IMR-90 (cell line): ENCODE measurements at places on chromosomes 6 and 20.

- H3K27ac ChIP-seq = no peak overlapping the region
- H3K27me3 ChIP-seq = peaks cover 14% of the 10 kb centered on the region
- H3K36me3 ChIP-seq = no peaks in the 10 kb centered on the region
- no peak overlapping the region for H3K4me3 ChIP-seq
- H3K4me1 ChIP-seq = no peaks in the 10 kb centered on the region
Measured at GRCh38 chr6:138310821-138311220, 66.9 kb upstream of the SMIM28 start.

GRCh38 chr6:32614366-32615081 is 22.7 kb upstream of the HLA-DQA1 start:
- no peaks in the 10 kb centered on the region for H3K4me1 ChIP-seq
- DNase-seq = no peak
- H3K36me3 ChIP-seq = no peaks in the 10 kb centered on the region
- no peaks in the 10 kb centered on the region for H3K27me3 ChIP-seq

DNA sequence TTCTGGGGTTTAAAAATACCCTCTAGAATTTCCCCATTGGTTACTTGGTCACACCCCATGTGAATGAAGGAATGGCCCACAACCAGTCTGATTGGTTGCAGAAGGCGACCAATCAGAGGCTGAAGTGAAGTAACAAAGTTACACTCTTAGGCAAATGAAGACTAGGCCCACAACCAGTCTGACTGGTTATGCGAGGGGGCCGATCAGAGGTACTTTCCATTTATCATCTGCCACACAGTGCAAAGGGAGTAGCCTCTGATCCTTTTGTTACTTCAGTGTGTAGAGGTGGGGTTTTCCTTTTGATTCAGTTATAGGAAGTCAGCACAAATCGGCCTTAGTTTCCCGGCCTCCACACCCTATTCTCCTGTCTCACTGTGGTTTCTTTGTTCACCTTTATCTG is 61.2 kb upstream of the SGK1 start:
- no peak for DNase-seq
- H3K27me3 ChIP-seq = no peaks in the 10 kb centered on the region
- H3K4me3 ChIP-seq = no peak overlapping the region
- H3K36me3 ChIP-seq = no peaks in the 10 kb centered on the region
- no peaks in the 10 kb centered on the region; the same call in none of the 2 replicates for H3K4me1 ChIP-seq

- H3K4me3 ChIP-seq = no peak overlapping the region
- H3K4me1 ChIP-seq = no peaks in the 10 kb centered on the region
- DNase-seq = no peak
- H3K27ac ChIP-seq = no peak overlapping the region
Measured at GRCh38 chr6:77930952-77931351, 278.1 kb downstream of the MEI4 start.

- H3K27me3 ChIP-seq = no peaks in the 10 kb centered on the region
- H3K27ac ChIP-seq = no peak overlapping the region
- H3K4me3 ChIP-seq = no peak overlapping the region
- peaks cover 78% of the 10 kb centered on the region for H3K36me3 ChIP-seq
- no peak for DNase-seq
Measured at GRCh38 chr6:31690231-31691077, 9.6 kb upstream of the LY6G5C start.

DNA sequence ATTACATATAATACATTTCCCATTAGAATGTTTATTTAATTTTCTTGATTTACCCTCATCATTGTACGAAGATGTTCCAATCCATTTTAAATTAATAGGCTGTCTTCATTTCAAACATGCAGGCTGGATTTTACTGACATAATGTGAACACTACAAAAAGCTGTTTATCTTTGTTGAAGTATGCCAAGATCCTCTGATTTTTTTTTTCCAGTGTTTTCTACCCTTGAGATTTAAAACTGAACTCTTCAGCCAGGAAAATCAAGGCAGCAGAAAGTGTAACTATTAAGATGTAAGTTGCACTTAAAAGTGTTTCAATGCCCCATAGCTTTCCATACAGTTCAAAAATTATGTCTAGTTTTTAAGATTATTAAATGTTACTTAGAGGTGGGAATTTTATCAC is 43.5 kb downstream of the PRKN start:
- no peak for DNase-seq
- no peak overlapping the region for H3K4me3 ChIP-seq
- H3K27me3 ChIP-seq = no peaks in the 10 kb centered on the region

DNA sequence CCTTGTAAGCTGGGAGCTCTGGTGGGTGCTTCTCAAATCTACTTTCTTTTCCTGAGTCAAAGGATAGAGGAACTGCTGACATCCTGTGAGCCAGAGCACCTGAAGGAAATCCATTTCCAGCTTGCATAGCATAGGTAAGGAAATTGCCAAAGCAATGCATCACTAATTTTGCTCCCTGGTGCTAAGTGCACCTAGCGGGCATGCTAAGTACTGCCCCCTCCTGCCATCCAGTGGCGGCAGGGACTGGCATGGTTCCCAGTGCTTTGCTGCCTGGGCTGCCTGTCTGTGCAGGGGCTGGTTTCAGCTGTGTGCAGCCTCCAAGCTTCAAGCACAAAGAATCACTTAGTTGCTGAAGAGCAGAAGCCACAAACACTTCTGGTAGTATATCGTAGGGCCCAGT is 63.9 kb downstream of the FARS2 start:
- DNase-seq = no peak
- no peaks in the 10 kb centered on the region for H3K27me3 ChIP-seq
- no peaks in the 10 kb centered on the region for H3K4me1 ChIP-seq
- H3K36me3 ChIP-seq = no peaks in the 10 kb centered on the region
- no peak overlapping the region for H3K27ac ChIP-seq

DNA sequence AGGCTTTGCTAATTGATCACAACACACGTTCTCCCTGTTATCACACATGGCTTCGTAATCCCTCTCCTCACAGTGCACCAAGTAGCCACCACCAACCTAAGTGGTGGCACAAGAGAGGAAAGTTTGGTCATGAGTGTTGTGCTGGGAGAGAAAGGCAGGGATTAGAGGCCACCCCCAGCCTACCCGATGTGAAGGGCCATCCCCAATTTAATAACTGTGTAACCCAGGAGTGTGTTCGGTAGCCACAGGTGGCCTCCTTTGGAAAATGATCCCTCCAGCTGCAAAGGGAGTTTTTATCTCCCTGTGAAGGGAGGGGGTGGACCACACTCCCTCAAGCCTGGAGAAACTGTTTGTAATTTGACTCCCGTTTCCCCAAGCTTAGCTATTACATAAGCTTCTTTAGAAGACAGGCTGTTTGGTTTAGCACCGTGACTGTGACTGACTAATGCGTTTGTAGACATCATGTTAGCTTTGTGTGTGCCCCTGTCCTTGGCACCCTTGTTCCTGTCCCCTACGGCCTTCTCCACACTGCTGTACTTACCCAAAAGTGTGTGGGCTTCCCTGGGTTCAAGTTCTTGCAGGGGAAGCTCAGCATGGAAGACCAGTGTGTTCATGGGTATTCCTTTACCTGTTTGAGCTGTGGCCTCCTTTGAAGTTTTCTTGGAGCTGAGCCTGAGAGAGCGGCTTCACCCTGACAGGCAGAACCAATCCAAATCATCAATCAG is 20.6 kb downstream of the PPP1R16B start:
- H3K4me3 ChIP-seq = no peak overlapping the region
- H3K27ac ChIP-seq = no peak overlapping the region
- H3K36me3 ChIP-seq = no peaks in the 10 kb centered on the region
- peaks cover 10% of the 10 kb centered on the region for H3K27me3 ChIP-seq
- H3K4me1 ChIP-seq = no peaks in the 10 kb centered on the region

- no peak for DNase-seq
- no peak overlapping the region for H3K27ac ChIP-seq
- no peaks in the 10 kb centered on the region for H3K36me3 ChIP-seq
- H3K4me1 ChIP-seq = no peaks in the 10 kb centered on the region
Measured at GRCh38 chr6:95159557-95159956, 417.8 kb upstream of the MANEA start.

DNA sequence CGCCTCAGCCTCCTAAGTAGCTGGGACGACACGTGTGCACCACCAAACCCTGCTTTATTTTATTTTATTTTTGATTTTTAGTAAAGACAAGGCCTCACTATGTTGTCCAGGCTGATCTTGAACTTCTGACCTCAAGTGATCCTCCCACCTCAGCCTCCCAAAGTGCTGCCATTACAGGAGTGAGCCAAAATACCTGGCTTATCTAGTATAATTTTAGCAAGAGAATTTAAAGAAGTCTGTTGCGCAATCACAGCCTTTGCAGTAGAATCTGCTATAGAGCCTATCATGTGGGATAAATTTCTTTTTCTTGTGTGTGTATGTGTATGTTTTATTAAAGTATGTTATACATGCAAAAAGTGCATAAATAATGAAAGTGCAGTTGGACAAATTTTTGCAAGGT is 92.1 kb upstream of the ANKEF1 start:
- no peak overlapping the region for H3K27ac ChIP-seq
- DNase-seq = no peak
- no peaks in the 10 kb centered on the region for H3K4me1 ChIP-seq
- H3K27me3 ChIP-seq = no peaks in the 10 kb centered on the region

- no peaks in the 10 kb centered on the region for H3K27me3 ChIP-seq
- no peak overlapping the region for H3K4me3 ChIP-seq
- no peaks in the 10 kb centered on the region for H3K4me1 ChIP-seq
- H3K27ac ChIP-seq = no peak overlapping the region
Measured at GRCh38 chr6:139655783-139656705, 281.6 kb upstream of the CITED2 start.

- H3K27ac ChIP-seq = no peak overlapping the region
- no peaks in the 10 kb centered on the region for H3K27me3 ChIP-seq
- peaks cover 10% of the 10 kb centered on the region for H3K36me3 ChIP-seq
- peaks cover 14% of the 10 kb centered on the region for H3K4me1 ChIP-seq
- no peak for DNase-seq
Measured at GRCh38 chr6:53539561-53539960, 5.3 kb downstream of the GCLC start.

DNA sequence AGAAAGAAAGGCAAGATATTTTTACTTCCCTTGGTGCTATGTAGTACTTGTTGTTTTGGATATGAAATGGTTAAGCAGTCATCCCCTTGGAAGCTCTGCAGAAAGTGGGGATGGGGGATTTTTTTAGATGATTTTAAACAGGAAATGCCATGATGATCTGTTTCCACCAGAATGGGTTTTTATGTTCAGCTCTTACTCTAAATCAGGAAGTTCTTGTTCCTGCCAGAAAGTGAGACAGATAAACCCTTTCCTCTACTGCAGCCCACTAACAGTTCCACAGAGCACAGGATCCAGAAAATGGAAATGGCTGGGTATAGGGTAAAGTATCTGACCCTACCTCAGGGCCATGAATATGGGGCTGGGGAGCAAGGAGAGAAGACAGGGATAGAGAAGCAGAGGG is 32.1 kb upstream of the PPP1R3G start:
- H3K27ac ChIP-seq = peak overlapping the region; percentile 82; the same call in 1 of the 2 replicates
- DNase-seq = peak; percentile 71
- H3K27me3 ChIP-seq = no peaks in the 10 kb centered on the region
- peaks cover 1% of the 10 kb centered on the region; the same call in 1 of the 2 replicates for H3K36me3 ChIP-seq

DNA sequence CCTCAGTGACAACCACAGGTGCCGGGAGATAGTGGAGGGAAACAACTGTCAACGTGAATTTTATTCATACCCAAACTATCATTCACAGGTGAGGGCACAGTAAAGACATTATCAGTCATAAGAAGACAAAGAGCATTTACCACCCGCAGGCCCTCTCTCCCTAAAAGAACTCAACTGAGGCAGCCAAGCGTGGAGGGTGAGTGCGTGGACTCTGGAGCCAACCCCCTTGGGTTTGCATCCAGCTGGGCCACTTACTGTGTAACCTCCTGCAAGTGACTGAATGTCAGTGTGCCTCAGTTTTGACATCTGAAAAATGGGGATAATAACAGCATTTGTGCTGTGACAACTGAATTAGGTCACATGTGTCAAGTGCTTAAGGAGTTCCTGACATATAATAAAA is 70.6 kb upstream of the KCNK16 start:
- H3K36me3 ChIP-seq = no peaks in the 10 kb centered on the region
- no peaks in the 10 kb centered on the region; the same call in 1 of the 2 replicates for H3K27me3 ChIP-seq
- no peak overlapping the region for H3K4me3 ChIP-seq

DNA sequence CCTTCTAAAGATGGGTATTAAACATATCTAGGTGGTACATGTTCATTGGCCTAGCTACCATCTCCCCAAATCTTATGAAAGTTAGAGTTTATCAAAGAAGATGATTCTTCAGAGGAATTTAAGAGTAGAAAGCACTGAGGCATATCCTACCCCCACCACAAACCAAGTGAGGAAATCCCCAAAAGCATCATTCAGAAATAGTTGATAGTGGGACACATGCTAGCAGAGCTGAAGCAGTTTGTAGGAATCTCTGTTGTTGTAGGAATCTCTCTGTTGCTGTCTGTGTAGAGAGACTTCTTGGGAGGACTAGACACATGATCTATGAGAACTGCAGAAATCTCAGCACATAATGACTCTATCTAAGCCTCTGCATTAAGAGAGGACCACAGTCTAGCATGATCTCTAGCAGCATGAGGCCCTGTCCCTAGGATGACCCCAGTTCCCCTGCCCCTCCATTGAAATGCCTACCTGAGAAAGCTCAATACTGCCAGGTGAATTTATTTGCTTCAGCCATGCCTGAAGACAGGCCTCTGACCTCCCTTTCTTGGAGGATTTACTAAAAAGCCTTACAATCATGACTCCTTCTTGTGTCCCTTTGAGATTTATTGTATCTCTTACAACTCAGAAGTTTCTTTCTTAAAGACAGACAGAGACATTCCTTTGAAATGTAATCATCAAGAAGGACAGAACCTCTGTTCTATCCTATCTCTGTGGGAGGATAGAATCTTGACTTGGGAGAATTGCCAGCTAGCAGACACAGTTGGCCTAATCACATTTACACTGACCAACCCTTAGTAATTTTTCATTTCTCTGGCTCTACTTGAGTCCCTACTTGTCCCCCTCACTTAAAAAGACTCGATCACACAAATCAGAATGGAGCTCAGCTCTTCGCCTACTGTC is 582.4 kb downstream of the PHF3 start:
- H3K4me1 ChIP-seq = peaks cover 8% of the 10 kb centered on the region
- H3K27ac ChIP-seq = peak overlapping the region; percentile 34
- H3K4me3 ChIP-seq = no peak overlapping the region
- H3K36me3 ChIP-seq = no peaks in the 10 kb centered on the region
- peak; percentile 81 for DNase-seq
- no peaks in the 10 kb centered on the region for H3K27me3 ChIP-seq

- no peak for DNase-seq
- H3K4me1 ChIP-seq = peaks cover 2% of the 10 kb centered on the region; the same call in 1 of the 2 replicates
Measured at GRCh38 chr6:42212442-42212841, 5.2 kb downstream of the MRPS10 start.
